ENCODE measurements at places on chromosomes 2 and 18.

DNA sequence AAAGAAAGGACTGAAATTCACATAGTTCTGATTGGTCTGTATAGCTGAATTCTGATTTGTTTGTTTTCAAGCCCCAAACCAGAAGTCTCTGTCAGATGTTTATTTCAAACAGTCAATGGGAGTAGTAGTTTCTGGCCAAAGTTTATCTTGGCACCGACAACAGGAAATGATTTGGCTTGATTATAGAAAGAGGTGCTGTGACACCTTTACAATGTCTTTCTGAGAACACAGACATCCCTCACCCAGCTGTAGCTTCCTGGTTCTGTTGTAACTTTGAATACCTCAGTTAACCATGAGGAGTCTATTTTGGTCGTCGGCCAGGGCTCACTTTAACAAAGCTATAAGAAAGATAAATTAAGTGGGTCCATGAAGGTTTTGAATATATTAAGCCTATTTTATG, 545.0 kb upstream of the ZNF804A start:
- DNase-seq = no peak

- DNase-seq = no peak
Measured at GRCh38 chr2:152693033-152693432, 24.2 kb downstream of the PRPF40A start.

- DNase-seq = no peak
Measured at GRCh38 chr2:202049840-202050239, 16.2 kb downstream of the FZD7 start.

DNA sequence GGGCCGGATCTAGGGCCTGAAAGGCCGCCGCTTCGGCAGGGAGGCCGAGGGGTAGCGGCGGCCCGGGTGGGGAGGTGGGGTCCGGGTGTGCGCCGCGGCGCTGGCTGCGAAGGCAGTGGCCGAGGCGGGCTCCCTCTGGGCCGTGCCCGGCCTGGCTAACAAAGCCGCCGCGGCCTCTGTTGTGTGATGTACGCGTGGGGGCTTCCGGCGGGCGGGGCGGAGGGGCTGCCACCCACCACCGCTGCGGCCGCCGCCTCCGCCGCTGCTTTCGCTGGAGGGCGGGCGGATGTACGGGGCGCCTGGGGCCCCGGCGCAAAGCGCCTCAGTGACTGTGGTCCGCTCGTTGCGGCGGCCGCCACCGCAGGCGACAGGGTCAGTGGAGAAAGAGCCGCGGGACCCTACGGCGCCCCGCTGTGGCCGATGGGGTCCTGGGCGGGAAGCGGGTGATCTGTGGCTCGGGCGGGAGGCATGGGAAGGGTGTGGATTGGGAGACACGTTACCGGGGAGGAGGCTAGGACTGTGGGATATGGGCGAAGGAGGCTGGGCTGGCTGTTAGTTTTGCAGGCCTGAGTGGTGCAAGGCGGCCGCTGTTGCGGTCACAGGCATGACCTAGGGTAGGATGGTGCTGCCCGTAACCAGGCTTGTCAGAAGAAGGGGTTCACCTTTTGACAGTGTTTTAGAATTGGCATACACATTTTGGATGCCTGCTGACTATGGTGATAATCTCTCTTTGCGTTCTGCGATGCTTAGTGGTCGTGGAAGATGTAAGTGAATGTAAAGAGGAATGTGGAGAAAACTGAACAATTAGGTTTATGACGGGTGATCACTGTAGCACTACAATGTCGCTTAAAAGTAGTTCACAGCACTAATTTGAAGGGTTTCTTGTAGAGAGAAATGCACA, 662 bp downstream of the BZW1 start:
- DNase-seq = peak; percentile 40

DNA sequence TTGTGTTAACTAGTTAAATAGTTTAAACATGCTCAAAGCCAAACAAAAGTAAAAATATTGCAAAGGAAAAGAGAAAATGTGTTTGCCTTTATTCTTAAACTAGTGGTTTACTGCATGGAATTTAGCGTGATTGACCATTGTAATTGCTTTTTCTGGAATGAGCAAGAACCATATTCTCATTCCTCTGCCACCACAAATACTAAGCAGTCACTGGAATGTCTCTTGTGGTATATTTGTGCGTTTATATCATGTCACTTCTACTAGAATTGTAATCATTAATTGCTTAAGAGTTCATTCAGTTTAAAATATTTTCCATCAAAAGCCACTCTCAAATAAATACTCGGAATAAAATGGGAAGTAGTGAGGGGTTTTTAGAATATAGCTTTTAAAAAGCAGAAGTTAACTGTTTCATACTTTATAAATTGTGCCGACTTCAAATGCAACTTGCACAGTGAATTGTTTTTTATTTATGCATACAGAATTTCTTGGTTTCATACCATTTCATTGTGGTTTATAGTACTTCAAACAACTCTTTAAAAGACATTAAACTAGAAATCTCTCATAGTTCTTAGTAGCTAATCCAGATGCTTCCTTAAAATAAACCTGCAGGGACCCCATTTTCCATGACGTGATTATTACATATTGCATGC, 288.1 kb downstream of the EPHA4 start:
- peak; percentile 96 for DNase-seq

DNA sequence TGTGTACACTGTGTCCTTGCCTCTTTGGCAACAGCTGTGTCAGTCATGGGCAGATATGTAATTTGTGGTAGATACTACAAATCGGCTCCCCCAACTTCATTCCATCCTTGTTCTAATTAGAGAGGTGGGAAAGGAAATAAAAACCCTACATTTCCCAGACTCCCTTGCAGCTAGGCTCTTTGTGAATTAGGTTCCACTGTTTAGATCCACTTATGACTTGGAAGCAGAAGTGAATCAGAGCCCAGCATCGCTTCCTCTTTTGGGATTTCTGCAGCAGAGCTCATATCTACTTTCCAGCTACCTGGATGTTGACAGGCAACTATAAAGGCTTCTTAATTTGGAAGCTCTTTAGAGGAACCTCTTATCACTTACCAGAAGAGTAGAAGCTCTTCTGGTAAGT, 34.1 kb upstream of the NARS1 start:
- no peak for DNase-seq

GRCh38 chr2:178615969-178616368, 135.7 kb downstream of the PLEKHA3 start:
- DNase-seq = no peak

GRCh38 chr2:144403933-144404332, 116.0 kb downstream of the ZEB2 start:
- DNase-seq = no peak

DNA sequence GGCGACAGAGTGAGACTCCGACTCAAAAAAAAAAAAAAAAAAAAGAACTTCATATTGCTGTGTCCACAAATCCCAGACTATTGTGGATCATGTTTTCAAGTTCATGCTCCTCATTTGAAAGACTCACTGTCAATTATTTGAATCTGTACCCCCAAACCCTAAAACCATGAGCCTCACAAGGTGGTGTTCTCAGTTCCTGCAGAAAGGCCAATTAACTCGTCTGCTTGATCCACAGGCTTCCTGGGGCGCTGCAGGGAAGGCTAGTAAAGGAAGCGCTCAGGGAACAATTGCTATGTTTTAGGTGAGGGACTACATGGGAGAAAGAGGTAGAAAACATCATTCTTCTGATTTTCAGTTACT, 396.8 kb upstream of the NETO1 start:
- no peak for DNase-seq

DNA sequence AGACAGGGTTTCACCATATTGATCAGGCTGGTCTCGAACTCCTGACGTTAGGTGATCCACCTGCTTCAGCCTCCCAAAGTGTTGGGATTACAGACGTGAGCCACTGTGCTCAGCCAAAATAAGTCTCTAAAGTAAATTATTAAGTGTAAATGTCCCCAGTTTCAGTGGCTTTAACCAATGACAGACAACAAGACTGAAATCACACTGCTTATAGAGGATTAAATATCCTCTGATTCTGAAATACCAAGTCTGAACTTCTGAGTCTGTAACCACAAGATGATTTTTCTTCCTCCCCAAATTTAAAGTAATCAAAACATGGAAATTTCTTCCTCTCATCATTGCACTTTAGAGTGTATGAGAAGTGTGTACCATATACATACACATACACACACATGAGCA, 16.5 kb upstream of the ANKRD44 start:
- no peak for DNase-seq

GRCh38 chr2:215264374-215264773, 47.5 kb upstream of the ATIC start:
- DNase-seq = no peak

GRCh38 chr18:42182728-42183700, 228.0 kb downstream of the PIK3C3 start:
- DNase-seq = peak; percentile 80

GRCh38 chr2:26455670-26456439, 22.1 kb downstream of the OTOF start:
- DNase-seq = no peak
